ENCODE measurements at places on chromosomes 1 and 21.
A peak's percentile ranks its signal among the peaks of the same experiment; 100 is the strongest.

- DNase-seq, result no peak
Measured at GRCh38 chr1:14672005-14672404, 73.5 kb downstream of the KAZN start.

DNA sequence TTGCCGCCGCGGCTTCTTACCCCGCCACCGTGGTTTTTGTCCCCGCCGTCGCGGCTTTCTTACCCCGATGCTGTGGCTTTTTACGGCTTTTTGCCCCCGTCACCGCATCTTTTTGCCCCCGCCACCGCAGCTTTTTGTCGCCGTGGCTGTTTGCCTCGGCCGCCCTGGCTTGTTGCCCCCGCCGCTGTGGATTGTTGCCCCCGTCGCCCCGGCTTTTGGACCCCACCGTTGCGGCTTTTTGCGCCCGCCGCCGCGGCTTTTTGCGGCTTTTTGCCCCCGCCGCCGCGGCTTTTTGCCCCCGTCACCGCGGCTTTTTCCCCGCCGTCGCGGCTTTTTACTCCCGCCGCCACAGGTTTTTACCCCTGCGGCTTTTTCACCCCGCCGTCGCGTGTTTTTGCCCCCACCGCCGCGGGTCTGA, 3934.3 kb downstream of the SRGAP2C start:
- no peak for DNase-seq

DNA sequence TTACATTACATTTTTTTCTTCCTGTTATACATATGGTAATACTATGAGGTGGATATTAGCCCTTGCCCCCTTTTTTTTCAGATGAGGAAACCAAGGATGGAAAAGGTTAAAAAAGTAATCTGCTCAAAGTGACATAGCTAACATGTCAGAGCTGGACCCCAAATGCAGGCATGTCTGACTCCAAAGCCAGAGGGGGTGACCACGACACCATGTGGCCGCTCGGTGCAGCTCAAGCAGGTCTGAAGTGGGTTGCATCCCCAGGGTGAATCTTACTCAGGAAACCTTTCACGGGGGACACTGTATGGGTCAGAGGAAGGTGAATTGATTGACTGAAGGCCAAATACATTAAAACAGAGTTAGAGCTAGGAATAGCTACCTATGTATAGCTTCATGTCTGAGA, 34.8 kb downstream of the CD34 start:
- no peak for DNase-seq

GRCh38 chr1:98179151-98179773, 258.4 kb upstream of the DPYD start:
- DNase-seq, result no peak

DNA sequence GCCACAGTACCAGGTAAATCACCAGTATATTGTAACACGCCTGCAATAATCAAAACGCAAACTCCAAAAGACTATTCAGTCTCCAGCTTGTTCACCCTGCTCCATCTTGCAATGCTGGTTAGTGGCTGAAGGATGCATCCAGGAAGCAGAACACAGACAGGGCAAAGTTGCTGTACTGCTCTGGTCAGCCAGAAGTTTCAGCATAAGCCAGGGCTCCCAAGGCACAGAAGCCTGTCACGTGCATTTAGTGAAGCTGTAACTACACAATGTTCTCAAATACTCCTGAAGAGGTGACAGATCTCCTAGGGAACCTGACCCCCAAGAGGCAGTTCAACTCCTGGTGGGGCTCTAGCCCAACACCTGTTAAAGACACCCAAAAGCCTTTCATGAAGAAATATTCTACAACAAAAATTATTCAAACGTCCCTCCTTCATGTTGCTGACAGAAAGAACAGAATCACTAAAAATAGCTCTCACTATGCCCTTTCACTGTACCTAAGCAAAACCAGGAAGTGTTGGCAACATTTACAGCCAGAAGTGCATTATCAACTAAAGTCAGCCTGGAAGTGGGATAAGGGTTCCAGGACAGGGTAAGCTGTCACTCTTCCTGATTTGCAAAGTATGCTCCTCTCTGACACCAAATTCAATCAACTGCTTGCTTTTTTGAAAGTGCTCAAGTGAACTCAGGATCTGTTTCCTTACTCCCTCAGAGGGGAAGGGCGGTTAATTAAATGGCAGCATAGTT, 52.1 kb downstream of the SLC35D1 start:
- DNase-seq, result no peak

GRCh38 chr1:1199961-1200875, 6.2 kb downstream of the TNFRSF18 start:
- no peak for DNase-seq

DNA sequence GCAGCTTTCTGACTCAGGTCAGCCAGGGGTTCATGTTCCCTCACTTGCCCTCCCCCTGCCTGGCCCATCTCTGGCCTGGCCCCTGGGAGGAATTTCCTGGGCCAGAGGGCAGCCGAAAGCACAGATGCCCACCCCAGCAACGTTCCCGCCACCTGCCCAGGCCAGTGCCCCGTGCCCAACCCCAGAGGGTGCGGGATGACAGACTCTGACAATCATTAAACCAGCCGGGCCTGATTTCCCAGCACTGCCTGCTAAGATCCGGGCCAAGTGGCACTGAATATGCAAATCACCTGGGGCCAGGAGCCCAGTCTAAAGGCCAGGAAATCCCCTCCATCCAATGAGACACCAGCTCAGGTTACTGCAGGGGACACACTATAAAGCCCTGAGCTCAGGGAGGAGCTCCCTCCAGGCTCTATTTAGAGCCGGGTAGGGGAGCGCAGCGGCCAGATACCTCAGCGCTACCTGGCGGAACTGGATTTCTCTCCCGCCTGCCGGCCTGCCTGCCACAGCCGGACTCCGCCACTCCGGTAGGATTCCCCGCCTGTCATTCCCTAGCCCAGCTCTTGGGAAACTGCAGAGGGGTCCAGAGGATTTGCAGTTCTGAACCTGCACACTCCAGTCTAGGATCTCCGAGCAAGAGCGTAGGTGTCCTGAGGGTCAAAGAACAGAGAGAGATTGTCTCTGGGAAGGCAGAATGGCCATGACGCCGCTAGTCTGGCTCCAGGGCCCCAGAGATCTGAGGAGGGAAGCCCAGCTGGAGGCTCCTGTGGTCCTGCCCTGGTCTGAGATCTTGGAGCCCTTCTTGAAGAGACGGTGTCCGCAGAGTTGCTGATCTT, at the start of gene ELF3:
Gene ELF3 (plus strand): TSS at position 408 of the 836 bp plus-strand sequence. CDS start 550 bp downstream, outside the sequence.
- no peak for DNase-seq

- no peak for DNase-seq
Measured at GRCh38 chr21:26935977-26936376, 30.9 kb downstream of the ADAMTS5 start.

DNA sequence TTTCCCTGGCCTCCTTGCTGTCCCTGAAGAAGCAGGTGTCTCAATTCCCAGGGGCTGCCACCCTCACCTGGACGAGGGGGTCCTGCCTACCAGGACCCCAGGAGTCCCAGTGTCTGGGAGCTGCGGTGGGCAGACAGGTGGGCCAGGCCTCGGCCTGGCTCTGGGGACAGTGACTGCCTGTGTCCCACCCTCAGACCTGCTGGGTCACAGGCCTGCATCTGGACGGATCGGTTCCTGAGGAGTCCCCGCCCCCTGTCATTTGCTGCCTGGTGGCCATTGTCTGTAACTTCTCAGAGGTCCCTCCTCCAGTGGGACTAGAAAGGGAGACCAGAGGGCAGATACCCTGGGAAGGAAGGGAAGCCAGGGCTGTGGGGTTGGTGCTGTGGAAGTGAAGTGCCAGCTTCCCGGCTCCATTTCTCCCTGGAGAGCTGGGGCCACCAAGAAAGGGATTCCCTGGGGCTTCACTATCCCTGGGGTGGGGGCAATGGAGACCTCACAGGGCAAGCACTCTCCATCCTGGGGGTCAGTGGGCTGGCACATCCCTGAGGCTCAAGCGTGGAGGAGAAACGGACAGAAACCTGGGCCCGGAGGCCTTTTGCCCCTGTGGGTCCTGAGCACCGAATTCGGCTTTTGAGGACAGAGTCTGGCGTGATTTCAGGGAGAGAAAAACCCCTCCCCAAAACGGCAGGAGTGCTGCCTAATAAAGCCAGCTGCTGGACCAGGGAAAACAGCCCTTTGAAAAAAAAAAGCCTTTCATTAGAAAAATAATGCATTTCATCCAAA, 157.3 kb downstream of the PEX14 start:
- DNase-seq, result no peak

- DNase-seq, result no peak
Measured at GRCh38 chr1:184118046-184118445, 66.5 kb downstream of the TSEN15 start.

DNA sequence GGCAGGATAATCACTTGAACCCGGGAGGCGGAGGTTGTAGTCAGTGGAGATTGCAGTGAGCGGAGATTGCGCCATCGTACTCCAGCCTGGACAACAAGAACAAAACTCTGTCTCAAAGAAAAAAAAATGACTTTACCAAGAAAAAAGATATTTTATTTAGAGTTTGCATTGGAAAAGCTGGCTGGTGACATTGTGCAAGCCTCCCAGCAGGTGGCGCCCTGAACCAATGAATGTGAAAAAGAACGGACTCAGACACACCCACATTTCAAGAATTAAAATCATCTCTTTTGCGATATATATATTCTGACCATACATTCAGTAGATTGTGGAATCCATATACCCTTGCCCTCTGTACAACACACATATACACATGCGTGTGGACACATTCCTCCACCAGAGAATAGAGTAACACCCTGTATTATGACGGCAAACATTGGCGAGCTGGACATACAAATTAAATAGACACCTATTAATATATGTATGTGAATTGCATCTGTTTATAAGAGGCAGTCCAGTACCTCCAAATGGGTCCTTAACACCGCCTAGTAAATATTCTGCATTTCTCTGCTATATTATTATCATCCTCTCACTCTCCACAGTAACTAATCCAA, 39.0 kb upstream of the CADM3 start:
- peak; percentile 21 for DNase-seq

DNA sequence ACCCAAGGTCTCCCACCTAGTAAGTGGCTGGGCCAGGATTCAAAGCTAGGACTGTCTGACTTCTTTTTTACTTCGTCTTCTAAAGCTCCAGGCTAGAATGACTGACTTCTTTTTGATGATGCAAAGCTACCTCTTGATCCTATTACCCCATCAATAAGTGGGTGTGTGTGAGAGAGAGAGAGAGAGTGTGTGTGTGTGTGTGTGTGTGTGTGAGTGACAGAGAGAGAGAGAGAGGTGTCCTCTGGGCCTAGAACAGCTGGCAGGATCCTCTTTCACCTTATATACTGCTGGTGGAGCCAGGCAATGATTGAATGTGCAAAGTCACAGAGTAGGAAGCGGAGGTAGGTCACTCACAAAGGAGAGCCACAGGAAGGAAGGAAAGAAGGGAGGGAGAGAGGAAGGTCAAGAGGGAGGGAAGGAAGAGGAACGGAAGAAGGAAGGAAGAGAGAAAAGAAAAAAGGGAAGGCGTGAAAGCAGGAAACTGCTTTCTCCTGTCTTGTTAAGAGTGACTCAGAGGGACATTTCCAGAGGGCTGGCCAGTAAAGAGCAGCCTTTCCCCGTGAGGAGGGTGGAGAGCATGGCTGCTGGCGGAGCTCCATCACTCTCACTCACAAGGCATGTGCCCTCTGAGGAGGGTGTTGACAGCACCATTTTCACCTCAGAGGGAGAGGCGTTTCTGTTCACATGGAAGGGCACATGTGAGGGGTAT, 68.9 kb downstream of the CDC7 start:
- no peak for DNase-seq

- DNase-seq, result no peak
Measured at GRCh38 chr1:13725714-13726175, 25.8 kb downstream of the PRDM2 start.

GRCh38 chr1:164557270-164557669, 1.7 kb upstream of the PBX1 start:
- DNase-seq, result no peak

DNA sequence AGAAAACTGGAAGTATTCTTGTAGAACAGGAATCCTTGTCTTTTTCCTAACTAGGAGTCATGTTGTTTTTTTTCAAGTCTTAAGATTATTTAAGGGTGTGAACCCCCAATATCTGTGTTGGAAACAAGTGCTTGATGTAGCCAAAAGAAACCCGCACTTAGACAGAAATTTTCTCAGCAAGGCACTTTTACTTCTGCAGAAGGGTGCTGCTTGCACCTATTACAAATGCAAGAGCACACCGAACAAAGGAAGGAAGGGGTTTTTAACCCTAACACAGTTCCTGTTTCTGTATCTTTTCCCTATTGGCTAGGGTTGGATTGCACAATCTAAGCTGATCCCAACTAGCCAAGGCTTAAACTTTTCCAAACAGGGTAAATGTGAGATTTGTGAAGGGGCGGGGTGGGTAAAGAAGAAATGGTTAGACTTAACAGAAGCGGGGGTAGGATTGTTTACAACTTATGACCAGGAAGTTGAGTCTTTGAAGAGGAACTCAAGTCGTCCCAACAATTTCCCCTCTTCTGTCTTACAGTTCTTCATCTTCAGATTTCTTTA, 75.1 kb downstream of the ZFYVE9 start:
- no peak for DNase-seq

- no peak for DNase-seq
Measured at GRCh38 chr21:45388611-45389296, 16.2 kb upstream of the COL18A1 start.

DNA sequence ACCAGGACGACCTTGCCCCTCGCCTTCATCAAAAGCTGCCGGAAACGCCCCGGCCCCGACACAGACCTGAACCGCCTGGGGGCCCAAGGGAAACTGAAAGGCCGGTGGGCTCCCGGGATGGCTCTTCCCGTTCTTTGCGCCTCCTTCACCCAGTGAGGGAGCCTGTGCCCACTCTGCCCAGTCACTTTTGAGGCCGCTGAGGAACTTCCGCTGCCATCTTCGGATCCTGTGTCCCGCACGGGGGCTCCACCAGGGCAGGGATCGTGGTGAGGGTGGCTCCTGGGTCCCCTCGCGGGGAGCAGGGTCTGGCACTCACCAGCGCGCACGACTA, 104.0 kb downstream of the PPIAL4G start:
- no peak for DNase-seq

DNA sequence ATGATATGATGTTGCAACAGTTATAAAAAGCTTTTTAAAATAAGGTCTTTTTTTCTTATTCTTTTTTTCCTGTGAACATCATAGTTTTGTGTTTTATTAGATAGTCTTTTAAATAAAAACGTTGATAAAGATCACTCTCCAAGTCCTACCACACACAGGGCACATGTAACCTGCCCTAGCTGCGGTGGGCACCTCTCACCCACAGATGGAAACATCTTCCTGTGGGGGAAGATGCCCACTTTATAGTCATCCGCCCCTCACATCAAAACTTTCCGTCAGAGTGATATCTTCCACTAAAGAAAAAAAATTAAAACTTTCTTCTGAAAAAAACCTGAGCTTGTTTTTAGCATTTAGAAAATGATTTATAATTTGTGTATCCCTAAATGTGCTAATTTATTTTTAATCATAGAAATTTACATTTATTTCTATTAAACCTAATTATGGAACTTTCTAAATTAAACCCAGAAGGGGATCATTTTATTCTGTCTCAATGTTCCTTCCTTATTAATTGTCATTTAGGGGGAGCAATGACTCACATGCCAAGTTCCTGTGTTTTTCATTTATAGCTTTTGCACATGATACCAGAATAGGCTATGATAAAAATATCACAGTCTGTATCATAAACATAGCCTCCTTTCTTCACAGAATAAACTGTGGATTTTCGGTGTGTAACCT, 24.7 kb downstream of the TNFRSF9 start:
- peak; percentile 41 for DNase-seq

GRCh38 chr1:39410915-39411436, 80.5 kb upstream of the BMP8A start:
- DNase-seq, result no peak

GRCh38 chr1:158794247-158794646, 13.2 kb upstream of the OR6N2 start:
- DNase-seq, result no peak

Data from stimulated activated CD8-positive, alpha-beta memory T cell treated with anti-CD3 and anti-CD28 coated beads, Interleukin-4, amount 100 ng/mL, for 4 hours (primary cell).